ENCODE measurements at places on chromosomes 7 and 10.

DNA sequence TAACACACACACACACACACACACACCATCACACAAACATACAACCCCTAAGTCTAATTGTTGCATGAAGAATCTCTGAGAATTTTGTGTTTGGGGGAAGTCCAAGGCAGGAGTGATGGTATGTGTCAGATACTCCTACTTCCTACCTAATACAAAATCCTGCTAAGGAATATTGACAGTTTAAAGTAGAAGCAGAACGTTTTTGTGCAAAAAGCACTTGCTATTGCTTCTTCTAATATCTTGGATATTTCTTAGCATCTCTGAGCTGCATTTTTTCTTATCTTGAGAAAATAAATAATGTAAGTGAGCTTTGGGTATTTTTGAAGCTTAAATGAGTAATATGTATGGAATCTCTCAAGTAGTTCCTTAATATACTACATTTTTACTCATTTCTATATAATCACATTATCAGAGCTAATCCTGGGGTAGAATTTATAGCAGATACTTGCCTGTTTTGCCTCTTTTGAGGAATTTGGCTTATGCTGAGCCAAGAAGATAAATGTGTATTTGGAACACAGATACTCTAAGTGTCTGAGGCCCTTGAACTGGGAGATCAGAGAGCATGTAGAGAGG is 212.3 kb downstream of the DKK1 start:
- no peak for DNase-seq

- no peak for DNase-seq
Measured at GRCh38 chr10:91996266-91996665, 72.7 kb downstream of the BTAF1 start.

DNA sequence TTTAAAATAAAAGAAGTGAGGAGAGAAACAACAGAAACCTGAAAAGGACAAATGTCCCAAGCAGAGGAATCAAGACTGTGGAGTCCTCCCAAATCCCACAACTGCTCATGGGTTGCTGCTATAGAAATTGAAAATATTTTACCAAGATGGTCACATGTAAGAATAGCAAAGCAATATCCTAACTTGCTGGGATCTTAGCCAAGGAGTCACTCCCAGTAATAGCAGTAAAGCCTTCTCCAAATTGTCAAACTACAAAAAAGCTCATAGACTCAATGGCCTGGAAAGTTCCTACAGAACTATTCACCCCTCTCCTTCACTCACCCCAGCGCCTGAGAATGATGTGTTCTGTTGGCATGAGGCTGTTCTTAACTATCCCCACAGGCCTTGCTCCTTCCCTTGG is 186.5 kb downstream of the ELMO1 start:
- no peak for DNase-seq

DNA sequence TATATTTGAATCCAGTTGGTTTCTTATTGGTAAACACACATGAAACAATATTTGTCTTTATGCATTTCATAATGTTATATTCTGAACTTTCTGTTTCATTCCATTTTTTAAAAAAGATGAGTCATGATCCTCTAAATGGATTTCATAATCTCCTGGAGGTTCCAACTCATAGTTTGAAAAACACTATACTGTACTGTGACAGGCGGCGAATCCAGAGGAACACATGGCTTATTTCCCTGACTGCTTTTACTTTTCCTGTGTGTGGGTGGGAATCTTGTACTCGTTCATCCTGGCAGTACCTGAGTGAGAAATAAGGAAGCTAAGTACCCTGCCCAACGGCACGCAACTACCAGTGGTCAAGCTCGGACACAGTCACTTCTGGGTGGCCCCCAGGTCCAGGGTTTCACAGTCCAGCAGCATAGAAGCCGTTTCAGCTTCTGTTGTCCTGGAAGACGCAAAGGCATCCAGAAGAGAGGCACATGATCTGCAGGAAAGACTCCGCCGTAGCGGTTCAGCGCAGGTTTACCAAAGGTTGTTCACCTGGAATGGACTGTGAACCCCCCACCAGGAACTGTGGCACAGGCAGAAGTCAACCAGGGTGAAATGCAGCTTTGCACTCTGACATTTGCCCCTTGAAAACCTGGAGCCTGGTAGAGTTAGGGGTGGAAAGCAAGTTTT is 117.7 kb downstream of the CCNY start:
- DNase-seq: no peak

DNA sequence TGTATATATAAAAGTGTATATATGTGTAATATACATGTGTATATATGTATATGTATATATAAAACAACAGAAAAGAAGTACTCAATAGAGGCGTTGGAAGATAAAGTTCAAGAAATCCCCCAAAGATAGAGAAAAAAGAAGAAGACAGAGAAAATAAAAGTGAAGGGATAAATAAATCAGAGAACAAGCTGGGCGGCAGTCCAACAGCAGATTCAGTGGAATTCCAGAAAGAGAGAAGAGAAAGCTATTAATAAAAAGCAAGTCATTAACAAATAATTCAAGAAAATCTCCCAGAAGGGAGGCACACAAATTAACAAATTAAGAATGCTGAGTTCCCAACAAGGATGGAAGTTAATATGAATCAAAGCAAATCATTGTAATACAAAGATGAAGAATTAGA is 59.3 kb upstream of the RNF148 start:
- no peak for DNase-seq

- DNase-seq: no peak
Measured at GRCh38 chr10:598415-599170, 90.9 kb downstream of the DIP2C start.

GRCh38 chr7:22726345-22726906 is 574 bp upstream of the IL6 start:
- no peak for DNase-seq

- peak; percentile 54 for DNase-seq
Measured at GRCh38 chr7:1679966-1680730, 10.1 kb downstream of the ELFN1 start.
